Hepatocyte (in vitro differentiated cells): ENCODE measurements at places on chromosomes 6 and 20.

- no peak for DNase-seq
Measured at GRCh38 chr6:107661291-107661690, 162.8 kb downstream of the SCML4 start.

- DNase-seq, result peak; percentile 71
Measured at GRCh38 chr6:119110601-119111548, 32.4 kb upstream of the FAM184A start.

DNA sequence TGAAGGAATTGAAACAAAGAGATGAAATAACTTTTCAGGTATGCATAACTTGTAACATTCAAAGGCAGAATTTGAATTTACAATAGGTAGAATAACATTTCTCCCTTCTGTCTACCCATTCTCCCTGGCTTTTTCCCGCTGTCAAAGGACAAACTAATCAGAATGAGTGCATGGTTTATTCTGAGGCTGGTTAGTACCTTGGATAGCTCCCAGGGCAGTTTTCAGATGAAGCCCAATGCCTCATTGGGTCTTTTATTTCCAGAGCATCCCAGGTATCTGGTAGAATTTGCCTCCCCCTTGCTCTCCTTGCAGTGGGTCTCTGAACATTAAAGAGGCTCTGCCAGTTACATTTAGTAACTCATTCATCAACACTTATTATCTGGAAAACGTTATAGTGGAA, 665.5 kb downstream of the BCKDHB start:
- DNase-seq, result peak; percentile 44

DNA sequence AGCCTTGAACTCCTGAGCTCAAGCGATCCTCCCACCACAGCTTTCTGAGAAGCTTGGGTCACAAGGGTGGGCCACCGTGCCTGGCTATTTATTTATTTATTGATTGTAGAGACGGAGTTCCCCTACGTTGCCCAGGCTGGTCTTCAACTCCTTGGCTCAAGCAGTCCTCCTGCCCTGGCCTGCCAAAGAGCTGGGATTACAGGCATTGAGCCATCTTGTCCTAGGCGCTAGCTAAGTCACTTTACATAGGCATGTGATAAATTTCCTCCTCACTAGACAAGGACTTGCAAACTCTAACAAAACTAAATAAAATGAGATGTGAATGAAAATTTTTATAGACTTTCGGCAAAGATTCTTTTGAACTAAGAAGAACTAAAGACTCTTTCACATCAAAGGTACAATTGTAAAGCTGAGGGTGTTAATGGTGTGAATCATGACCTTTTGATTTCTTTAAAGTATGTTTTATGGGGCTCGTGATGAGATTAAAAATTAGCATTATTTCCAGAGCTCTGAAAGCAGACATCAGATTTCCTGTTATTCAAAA, 212.0 kb downstream of the CLVS2 start:
- no peak for DNase-seq
